ENCODE measurements at places on chromosomes 7 and 10.

DNA sequence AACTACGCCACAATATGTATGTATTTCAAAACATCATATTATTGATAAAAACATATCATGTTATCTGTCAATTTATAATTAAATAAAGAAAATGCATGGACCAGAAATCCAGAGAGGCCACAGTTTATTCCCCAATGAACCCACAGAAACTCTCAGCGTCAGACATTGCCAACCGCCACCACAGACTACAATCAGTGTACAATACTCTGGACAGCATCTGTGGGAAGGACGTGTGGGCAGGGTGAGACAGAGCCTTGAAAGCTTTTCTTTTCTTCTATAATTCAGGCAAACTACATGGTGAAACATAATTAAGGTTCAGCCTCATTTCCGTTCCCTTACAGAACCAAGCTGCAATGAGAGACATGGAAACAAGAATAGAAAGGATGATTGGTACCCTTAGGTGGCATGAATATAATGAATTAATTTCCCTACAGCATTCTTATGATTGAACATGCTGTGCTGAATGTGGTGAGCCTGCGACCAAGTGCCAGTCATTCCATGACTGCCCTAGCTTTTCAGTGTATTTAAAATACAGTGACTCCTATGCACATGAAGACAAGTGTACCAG is 909.3 kb downstream of the SORCS1 start:
- DNase-seq, result no peak

DNA sequence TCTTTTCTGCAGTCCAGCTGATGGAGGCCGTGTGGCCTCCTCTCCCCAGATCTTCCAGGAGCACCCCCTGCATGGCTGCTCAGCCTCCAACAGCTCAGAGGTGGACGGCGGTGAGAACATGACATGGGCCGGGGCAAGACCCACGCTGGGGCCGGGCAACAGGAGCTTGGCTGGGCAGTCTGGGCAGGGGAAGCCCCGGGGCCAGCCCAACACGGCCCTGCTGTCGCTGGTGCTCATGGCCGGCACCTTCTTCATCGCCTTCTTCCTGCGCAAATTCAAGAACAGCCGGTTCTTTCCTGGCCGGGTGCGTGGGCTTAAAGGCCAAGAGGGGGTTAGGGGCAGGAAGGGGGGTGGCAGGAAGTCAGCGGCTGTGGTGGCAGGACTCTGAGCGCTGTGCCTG is 6.6 kb downstream of the FASTK start:
- DNase-seq, result no peak

GRCh38 chr7:158824028-158824427 is 5.3 kb downstream of the ESYT2 start:
- DNase-seq, result no peak

DNA sequence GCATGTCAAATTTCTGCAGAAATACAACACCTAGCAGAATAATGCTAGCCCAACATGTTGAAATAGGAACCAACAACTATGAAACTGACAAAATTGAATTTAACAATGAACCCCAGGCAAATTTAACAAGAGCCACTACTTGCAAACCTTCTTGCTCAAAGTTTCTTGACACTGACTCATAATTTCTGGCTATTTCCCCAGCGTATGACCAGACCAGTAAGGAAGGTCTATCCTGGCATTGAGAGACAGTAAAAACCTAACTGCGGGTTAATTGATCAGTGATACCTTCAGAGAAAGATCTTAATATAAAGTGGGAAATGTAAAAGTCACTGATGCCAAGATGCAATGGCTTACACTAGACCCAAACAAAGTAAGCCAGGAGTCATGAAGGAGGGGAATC is 510.1 kb downstream of the ARL4A start:
- DNase-seq, result no peak

DNA sequence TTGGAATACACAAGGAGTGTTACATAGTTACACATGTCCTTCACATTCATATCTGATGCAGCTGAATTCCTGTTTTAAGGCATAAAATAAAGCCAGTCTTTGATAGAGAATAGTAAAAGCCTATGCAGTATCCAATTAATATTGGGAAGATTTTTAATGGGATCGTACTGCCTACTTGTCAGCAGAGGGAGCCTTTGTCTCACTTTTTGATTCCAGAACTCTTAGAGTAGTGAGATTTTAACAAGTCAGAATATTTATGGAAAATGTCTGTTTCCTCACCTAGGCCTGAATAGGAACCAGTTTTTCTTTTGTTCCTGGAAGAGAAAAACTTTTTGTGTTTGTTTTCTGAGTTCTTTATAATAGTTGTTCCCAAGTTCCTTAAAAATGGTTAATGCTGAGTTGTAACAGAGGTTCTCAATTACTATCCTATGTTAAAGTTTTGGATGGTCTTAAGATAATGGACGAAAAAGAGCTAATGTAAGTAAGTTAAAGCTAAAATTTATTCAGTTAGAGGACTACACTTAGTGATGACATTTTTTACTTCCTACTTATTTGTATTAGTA is 114.0 kb downstream of the BBS9 start:
- DNase-seq, result no peak

GRCh38 chr7:50791938-50792341 is 9.2 kb upstream of the GRB10 start:
- DNase-seq, result no peak

DNA sequence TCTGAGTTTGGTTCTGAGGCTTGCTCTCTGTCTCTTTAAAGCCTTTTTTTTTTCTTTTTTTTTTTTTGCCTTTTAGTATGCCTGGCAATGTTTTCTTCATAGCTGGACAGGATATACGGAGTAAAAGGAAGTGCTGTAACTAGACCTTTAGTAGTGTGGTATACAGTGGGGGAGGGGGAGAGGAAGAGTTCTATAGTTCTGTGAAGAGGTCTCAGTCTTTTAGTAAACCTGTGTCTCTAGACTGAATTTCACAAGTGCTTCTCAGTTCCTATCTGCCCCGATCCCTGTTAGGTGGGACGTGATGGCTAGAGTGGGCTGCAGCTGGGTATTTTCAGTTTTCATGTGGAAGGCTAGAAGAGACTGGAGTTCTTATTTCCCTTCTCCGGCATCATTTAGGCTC is 3.1 kb upstream of the ABCC2 start:
- DNase-seq, result no peak

GRCh38 chr7:42143711-42144600 is 93.1 kb downstream of the GLI3 start:
- DNase-seq, result no peak

- no peak for DNase-seq
These were observed 63.5 kb downstream of the NRP1 start for GRCh38 chr10:33270971-33271370.

- DNase-seq, result no peak
These were observed 249.8 kb downstream of the ARHGAP12 start for GRCh38 chr10:31678575-31679516.

DNA sequence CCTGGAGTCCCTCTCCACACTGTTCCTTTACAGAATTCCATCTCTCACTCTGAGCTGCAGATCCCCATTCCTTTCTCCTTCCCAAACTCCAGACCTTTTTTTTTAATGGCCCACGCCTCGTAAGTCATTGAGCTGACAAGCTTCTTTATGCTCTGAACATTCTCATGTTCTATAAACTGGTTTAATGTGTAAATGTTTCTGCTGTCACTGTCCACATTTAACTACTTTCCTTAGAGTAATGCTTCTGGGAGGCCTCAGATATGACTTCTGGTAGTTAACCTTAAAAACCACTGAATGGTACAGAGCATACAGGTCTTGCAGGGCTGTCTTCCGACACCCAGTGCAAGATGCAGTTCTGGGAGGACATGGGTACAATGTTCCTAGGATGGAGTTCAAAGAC is 71.1 kb upstream of the CAMK2B start:
- DNase-seq, result no peak

DNA sequence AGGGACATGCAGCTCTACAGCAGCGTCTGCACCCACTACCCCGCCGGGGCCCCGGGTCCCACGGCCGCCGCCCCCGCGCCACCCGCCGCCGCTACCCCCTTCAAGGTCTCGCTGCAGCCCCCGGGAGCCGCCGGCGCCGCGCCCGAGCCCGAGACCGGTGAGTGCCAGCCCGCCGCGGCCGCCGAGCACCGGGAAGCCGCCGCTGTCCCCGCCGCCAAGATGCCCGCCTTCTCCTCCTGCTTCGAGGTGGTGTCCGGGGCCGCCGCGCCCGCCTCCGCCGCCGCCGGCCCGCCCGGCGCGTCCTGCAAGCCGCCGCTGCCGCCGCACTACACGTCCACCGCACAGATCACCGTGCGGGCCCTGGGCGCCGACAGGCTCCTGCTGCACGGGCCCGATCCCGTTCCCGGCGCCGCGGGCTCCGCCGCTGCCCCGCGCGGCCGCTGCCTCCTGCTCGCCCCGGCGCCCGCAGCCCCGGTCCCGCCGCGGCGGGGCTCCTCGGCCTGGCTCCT is 631 bp downstream of the OTUD1 start:
- DNase-seq, result no peak

DNA sequence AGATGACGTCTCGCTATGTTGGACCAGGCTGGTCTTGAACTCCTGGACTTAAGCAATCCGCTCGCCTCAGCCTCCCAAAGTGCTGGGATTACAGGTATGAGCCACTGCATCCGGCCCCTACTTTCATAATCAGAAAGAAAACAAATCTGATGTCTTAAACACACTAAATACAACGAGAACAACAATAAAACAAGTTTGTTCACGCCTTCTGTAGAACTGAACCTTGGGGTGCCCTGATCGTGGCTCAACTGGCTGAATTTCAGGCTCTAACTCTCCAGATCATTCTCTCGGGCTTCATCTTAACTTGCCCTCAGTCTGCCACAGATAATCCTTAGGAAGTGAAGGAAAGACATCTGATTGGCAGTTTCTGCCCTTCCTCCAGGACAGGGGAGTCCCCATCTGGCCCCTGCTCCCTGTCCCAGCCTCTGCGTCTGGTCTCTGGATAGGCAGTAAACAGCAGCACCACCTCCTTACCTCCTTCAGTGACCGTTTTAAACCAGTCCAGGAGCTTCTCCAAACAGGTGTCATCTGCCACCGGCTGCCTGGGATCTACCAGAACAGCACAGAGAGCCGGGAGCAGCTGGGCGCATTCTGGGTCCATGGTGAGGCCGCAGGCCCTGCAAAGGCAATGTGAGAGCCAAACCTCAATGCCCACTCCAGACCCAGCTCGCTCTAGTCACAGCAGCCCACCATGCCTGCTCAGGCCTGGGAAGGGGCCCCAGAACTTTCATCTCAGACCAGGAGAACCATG is 1.3 kb downstream of the BRAT1 start:
- no peak for DNase-seq

GRCh38 chr7:66939325-66939724 is 18.3 kb downstream of the TMEM248 start:
- no peak for DNase-seq

- DNase-seq, result no peak
These were observed 39.9 kb downstream of the DKK1 start for GRCh38 chr10:52353960-52354394.

DNA sequence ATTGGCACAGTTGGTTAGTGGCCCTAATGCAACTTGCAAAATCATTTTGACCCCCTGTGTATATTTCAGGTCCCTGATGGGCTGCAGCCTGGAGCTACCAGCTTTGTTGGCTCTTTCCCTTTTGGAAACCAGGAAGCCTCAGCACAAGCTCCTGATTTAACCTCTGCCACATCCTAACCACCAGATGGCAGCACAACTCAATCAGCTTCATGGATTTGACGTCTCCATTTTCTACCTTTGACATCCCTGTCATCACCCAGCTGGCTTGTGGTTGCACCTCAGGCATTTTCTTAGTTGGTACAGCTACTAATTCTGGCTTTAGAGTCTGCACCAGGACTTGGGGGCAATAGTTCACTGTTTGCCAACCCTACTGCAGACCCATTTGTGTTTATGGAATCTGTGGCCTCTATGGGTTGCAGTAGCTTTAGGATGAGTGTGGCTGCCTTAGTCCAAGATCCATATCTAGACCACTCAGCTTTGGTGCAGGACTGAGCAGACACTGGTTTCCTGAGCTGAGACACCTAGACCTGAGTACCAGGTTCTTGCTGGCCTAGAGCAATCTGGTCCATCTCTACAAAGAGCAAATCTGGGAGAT is 456.2 kb downstream of the REEP3 start:
- no peak for DNase-seq

DNA sequence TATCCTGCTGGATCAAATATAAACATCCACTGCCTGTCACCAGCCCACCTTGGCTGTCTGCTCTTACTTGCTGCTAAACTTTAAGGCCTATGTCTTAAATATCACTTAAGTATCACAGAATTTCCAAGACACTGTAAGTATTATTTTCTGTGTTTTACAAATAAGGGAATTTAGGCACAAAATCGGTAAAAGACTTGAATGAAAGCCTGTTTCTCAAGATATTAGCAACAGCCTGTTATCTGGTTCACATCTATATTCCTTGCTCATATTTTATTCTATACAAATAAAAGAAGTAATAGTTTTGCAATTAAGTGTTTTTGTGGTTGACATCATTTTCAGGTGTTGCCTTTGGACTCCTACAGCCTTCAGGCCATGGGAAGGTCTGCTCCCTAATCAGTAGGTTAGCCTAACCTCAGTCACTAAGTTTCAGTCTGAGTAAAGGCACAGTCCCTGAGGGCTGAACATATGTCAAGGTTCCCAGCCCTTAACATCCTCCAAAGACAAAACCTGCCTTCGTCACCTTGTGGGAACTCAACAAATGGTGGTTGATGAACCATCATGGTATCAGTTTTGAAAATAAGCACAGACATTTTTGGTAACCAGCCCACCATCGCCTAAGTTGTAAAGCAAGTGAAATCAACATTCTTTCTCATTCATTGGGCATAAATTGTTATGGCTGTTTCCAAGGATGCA is 127.1 kb downstream of the CREB5 start:
- no peak for DNase-seq

- DNase-seq, result no peak
These were observed 188.1 kb downstream of the MGMT start for GRCh38 chr10:129655007-129655678.

GRCh38 chr7:78443811-78444210 is 645.2 kb downstream of the PHTF2 start:
- DNase-seq, result no peak

DNA sequence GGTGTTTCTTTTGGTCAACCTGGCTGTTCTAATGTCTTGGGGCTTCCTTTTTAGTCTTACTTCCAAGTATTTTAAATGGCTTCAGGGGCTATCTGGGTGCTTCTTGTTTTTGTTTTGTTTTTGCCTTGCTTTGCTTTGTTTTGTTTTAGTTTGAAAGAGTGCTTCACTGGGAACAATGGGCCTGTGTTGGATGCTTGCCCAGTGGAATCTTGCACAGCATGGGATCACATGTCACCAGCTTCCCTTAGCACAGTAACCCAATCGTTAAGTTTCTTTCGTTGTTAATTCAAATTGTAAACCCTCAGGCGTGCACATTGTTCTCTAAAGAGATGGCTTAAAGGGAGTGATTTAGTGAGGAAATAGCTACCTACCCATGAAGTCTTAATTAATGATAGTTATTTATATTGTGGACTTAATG is 8.9 kb downstream of the COL17A1 start:
- no peak for DNase-seq

GRCh38 chr7:2577914-2578680 is 19.3 kb downstream of the IQCE start:
- DNase-seq, result no peak

GRCh38 chr7:77258593-77258992 is 59.0 kb upstream of the FGL2 start:
- no peak for DNase-seq

GRCh38 chr7:16422103-16422435 is 731 bp upstream of the CRPPA start:
- DNase-seq, result no peak

- no peak for DNase-seq
These were observed 32.8 kb downstream of the KCNH2 start for GRCh38 chr7:150945171-150945852.

GRCh38 chr10:61399406-61399805 is 53.8 kb downstream of the TMEM26 start:
- no peak for DNase-seq

Data from cerebellar nuclear complex (tissue), 1 donor.